Activated T-cell treated with anti-CD3 and anti-CD28 coated beads, Interleukin-2, amount 50 U/mL, for 4 hours (primary cell): ENCODE measurements at places on chromosomes 3 and 15. TPM values are rescaled to one million over a fixed set of nuclear protein-coding genes. Genes with fewer than 3 reads are reported as not detected.
A peak's percentile ranks its signal among the peaks of the same experiment; 100 is the strongest.

DNA sequence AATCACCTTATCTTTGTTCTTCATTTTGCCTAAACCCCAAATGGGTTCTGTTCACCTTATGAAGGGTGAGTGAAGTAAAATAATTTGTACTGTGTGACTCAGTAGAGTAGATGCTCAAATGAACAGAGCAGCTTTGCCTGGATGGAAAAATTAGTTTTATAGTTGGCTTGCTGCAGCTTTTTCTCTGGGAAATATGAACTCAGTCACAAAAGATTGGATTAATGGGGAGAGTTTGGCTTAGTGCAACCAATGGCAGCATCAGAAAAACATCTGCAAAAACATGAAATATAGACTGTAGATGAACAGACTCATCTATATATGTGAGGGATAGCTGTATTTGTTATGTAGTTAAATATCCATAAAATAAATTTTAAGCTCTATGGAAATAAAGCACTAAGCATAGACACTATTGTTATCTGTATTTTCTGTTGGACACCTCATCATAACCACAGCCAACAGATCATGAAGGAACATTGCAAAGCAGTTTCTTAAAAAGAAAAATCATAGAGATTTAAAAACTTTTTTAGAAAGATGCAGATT is 181.3 kb downstream of the ECT2 start:
- no peak for DNase-seq

- peak; percentile 73 for DNase-seq
Measured at GRCh38 chr15:84654689-84655453, 788 bp upstream of the WDR73 start.

DNA sequence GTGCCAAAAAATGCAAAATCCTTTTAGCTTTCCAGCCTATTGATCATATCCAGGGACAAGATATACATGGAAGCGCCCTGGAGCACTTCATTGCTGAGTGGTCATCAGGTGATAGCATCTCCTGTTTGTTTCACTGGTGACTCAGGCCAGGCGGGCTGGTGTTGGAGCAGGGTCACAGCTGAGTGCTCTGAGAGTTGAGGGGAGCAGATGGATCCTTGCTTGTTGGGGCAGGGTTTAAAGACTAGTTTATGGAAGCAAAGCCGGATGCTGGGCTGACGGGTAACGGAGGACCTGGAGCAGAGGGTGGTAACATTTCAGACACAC is 405.0 kb upstream of the TPM1 start:
- DNase-seq, result no peak

GRCh38 chr3:14460342-14461005 is 58.1 kb downstream of the SLC6A6 start:
- DNase-seq, result no peak

- DNase-seq, result no peak
Measured at GRCh38 chr3:67291287-67292252, 293.5 kb downstream of the KBTBD8 start.

DNA sequence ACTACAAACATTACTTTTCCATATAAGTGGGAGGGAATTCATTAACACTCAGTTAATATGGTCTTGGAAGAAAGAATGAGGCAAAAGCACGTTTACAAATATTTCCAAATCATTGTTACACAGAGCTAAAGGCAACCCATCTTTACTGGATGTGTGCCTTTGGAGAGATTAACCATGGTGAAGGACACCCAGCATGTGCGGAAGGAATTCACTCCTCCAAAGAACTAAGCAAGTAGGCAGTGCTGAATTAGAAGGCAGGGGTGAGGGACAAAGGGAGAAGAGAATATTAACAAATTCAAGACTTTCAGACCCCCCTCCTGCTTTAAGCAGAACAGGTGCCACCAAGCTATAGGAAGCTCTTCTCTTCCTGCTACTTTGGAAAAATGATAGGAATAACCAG is 10.1 kb downstream of the ARPP21 start:
- DNase-seq, result no peak

GRCh38 chr15:78350058-78350457 is 9.9 kb downstream of the CRABP1 start:
- DNase-seq, result no peak

- no peak for DNase-seq
Measured at GRCh38 chr3:64405211-64405835, 180.1 kb upstream of the PRICKLE2 start.

DNA sequence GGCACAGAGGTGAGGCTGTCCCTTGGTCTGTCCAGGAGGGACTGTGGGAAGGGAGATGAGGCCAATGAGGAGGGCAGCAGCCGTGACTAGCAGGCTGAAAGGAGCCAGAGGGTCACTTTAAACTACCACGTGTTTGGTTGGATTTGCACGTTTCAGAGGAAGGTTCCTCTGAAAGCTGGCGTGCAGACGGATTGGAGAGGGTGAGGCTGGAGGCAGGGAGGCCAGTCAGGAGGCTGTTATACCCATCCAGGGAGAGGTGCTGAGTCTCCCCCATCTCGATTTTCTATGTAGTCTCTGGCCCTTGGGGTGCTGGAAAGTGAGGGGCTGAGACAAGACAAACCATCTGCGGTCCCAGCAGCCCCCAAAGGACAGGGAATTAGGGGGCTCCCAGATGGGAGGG is 60.0 kb upstream of the SLC6A1 start:
- DNase-seq, result no peak

DNA sequence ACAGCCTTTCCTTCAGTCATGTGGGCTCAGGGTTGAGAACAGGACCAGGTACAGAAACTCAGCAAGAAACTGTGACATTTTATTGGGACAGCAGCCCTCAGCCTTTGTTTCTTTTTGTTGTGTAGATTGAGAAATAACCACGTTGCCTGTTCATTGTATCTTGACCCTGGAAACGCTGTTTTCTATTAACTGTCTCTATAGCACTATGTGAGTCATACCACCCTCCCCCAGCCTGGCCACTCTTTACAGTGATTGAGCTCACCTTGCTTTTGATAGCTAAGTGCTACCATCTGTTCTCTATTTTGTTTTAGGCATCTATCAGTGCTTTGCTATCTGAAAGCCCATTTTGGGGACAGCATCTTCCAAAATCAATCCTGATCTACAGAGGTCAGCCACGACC is 127.9 kb downstream of the CD47 start:
- no peak for DNase-seq

The AHSG gene
- 0.84 TPM for total RNA-seq

The TYRO3 gene
- 2.9 TPM for total RNA-seq

The CLPX gene
- total RNA-seq, result 58.0 TPM

The ACSBG1 gene
- not detected for total RNA-seq
